ENCODE measurements at places on chromosomes 7 and 10. TPM values are rescaled to one million over a fixed set of nuclear protein-coding genes. Genes with fewer than 3 reads are reported as not detected.
A peak's percentile ranks its signal among the peaks of the same experiment; 100 is the strongest.

Gene RARRES2
- 108 TPM for total RNA-seq

Gene IL6
- 3.6 TPM for total RNA-seq

Gene HOXA10
- not detected for total RNA-seq

Gene AQP1
- 17.2 TPM for total RNA-seq

Gene MSMB
- not detected for total RNA-seq

DNA sequence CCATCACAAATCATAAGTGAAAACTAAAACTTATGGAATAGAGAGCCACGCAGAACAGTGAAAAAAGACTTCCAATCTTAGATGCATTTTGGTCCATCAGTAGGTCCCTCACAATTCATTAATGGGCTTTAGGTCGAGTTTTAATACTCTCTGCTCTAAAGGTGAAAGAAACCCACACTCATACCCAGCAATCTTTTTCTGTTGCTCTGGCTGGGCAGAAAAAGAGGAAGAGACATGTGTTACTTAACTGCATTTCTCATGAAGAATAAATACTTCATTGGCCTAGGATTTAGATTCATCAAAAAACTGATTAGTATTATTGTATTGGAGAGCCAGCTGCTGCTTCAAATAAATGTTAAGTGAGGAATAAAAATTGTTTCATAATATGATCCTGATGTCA lies 645.7 kb downstream of the PHTF2 start:
- H3K27ac ChIP-seq = no peak overlapping the region
- H3K27me3 ChIP-seq = no peaks in the 10 kb centered on the region
- no peak for DNase-seq
- no peak overlapping the region for H3K4me3 ChIP-seq
- H3K4me1 ChIP-seq = no peaks in the 10 kb centered on the region
- no peaks in the 10 kb centered on the region for H3K36me3 ChIP-seq

GRCh38 chr7:36283711-36284130 lies 105.9 kb upstream of the ANLN start:
- peak; percentile 94 for DNase-seq
- no peak overlapping the region for H3K4me3 ChIP-seq
- H3K27me3 ChIP-seq = no peaks in the 10 kb centered on the region
- H3K36me3 ChIP-seq = no peaks in the 10 kb centered on the region
- H3K4me1 ChIP-seq = peaks cover 82% of the 10 kb centered on the region

GRCh38 chr10:61835946-61836887 lies 65.3 kb upstream of the ARID5B start:
- H3K27me3 ChIP-seq = no peaks in the 10 kb centered on the region
- H3K4me1 ChIP-seq = no peaks in the 10 kb centered on the region
- no peak overlapping the region for H3K27ac ChIP-seq
- DNase-seq = no peak
- no peak overlapping the region for H3K4me3 ChIP-seq

GRCh38 chr7:25894002-25894901 lies 257.7 kb upstream of the NFE2L3 start:
- no peaks in the 10 kb centered on the region for H3K36me3 ChIP-seq
- H3K4me1 ChIP-seq = peaks cover 9% of the 10 kb centered on the region
- H3K27ac ChIP-seq = no peak overlapping the region

All from spleen (tissue), 13 donors.